Tibial artery (tissue), 4 donors: ENCODE measurements at places on chromosomes 3 and 15.

DNA sequence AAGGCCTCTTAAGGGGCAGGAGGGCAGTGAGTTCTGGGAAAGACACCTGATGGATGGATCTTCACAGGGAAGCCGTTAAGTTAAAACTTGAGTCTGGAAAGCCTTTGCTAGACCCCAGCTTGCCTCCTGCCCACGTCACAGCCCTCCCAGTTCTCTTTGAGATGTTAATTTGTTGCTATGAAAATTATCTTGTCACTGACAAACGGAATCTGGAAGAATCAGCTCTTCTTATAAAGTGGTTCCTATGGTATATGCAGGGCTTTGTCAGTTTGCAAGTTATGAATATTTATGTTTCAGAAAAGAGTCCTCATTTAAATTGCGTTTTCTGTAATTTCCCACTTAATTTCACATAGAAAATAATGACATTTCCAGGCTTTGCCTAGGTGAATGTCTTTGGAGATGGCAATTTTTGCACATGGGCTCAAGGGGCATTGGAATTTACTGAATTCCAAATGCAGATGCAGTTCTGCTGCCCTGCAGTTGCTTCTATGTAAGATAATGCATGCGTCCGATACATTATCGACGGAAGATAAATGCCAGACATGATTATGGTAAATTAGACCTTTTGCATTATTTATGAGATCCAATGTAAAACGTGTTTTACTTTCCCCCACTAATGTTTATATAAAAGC lies 74.1 kb downstream of the CACNA2D3 start:
- no peak overlapping the region for H3K4me3 ChIP-seq
- no peak for DNase-seq
- no peaks in the 10 kb centered on the region for H3K4me1 ChIP-seq
- H3K27ac ChIP-seq, result no peak overlapping the region

DNA sequence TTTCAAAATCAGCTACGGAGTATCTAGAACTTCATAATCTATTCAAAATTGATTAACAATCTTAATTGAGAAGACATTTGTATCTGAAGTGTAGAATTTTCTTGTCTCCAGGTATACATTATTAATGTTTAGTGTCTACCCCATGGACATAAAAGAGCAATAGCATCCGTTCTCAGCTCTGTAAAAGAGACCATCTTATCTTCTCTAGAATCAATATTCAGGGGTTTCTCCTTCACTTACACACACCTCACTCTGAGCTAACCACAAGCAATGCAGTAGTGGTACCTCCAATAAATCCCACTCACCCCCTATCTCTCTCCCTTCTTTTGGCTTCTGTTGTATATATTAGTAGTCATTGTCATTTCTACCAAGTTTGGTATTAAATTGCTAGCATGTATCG lies 16.2 kb downstream of the MBNL1 start:
- H3K4me3 ChIP-seq, result peak overlapping the region; percentile 26
- no peaks in the 10 kb centered on the region for H3K4me1 ChIP-seq
- no peaks in the 10 kb centered on the region for H3K27me3 ChIP-seq
- DNase-seq, result no peak

DNA sequence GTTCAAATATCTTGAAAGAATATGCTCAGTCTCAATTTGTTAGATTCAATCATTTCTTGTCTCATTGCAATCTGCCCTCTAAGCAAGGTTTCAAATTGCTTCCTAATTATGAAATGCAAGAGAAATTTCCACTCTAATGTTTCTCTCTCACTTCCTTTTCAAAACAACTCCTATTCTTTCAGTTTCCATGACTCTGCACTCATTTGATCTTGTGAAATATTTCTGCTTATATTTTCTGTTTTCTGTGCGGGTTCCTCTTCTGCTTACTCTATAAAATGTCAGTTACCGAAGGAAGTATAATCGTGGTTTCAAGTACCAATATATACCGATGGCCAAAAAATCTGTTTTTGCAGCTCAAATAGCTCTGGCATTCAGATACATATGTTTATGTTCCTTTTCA lies 521.9 kb upstream of the NAALADL2 start:
- no peak for DNase-seq
- H3K4me1 ChIP-seq, result no peaks in the 10 kb centered on the region
- H3K27ac ChIP-seq, result no peak overlapping the region
- no peaks in the 10 kb centered on the region for H3K27me3 ChIP-seq
- H3K36me3 ChIP-seq, result no peaks in the 10 kb centered on the region

- no peak overlapping the region for H3K4me3 ChIP-seq
- no peak for DNase-seq
- no peaks in the 10 kb centered on the region for H3K4me1 ChIP-seq
- H3K36me3 ChIP-seq, result no peaks in the 10 kb centered on the region
- no peak overlapping the region for H3K27ac ChIP-seq
These were observed 84.6 kb upstream of the ARHGEF3 start for GRCh38 chr3:56886314-56886713.

DNA sequence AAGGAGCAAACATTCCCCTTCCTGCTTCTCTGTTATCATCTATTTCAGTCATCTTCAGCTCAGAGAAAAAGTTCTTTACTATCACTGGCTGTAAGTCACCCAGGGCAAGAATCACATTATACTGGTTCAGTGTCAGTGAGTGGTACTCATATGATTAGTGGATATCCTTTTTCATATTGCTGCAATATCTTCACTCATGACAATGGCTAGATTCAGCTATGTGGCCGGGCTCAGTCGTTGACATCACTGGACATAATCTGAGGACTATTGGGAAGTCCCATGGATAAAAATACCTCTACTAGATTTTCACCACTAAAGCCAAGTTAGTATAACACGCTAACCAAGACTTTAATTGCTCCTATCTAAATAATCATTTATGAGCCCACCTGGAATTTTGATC lies 91.3 kb upstream of the UBE2E2 start:
- DNase-seq, result no peak
- H3K36me3 ChIP-seq, result no peaks in the 10 kb centered on the region
- peak overlapping the region; percentile 23 for H3K27ac ChIP-seq

- H3K36me3 ChIP-seq, result peaks cover 20% of the 10 kb centered on the region
- H3K4me3 ChIP-seq, result no peak overlapping the region
- H3K27me3 ChIP-seq, result no peaks in the 10 kb centered on the region
These were observed 25.5 kb upstream of the ESYT3 start for GRCh38 chr3:138408751-138409570.

- H3K27ac ChIP-seq, result no peak overlapping the region
- H3K36me3 ChIP-seq, result no peaks in the 10 kb centered on the region
- DNase-seq, result no peak
These were observed 432.9 kb upstream of the CFAP20DC start for GRCh38 chr3:59482684-59483083.

DNA sequence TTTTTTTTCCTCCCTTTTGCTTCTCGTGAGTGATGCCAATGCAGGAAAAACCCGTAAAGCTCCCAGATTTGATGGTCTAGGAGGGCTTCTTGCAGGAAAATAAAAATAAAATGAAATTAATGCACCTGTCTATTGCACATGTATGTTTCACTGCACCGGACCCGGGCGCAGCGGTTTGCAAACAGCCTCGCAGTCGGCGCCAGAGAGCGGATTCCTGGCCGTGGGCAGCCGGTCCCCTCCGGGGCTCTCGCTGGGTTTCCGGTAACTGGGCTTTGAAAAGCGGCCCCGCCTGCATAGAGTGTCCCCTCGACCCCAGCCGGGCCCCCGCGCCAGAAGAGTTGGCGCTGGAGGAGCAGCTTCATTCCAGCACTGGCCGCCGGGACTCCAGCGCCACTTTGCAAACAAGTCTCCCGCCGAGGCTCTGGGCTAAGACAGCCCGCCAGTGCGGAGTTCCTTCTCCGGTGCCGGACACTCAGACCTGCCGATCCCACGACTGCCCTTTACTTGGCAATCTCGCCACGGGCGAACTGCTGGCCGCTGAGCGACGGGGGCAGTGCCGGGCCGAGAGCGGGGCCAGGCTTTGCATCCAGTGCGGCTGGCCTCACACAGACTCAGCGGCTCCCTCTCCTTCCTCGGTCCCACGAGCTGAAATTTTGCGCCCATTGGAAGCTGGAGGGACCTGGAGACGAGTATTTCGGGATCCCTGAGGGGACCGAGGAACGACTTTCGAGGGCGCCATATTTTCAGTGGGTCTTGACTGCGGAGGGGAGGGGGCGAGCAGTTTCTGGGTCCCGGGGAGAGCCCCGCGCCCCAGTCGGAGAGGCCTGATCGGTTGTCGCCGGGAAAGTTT lies 225.9 kb upstream of the C2CD4B start:
- no peaks in the 10 kb centered on the region for H3K27me3 ChIP-seq
- peak; percentile 41 for DNase-seq
- peak overlapping the region; percentile 89 for H3K4me3 ChIP-seq
- peaks cover 15% of the 10 kb centered on the region for H3K4me1 ChIP-seq
- H3K36me3 ChIP-seq, result no peaks in the 10 kb centered on the region
- H3K27ac ChIP-seq, result peak overlapping the region; percentile 79

- no peak overlapping the region for H3K4me3 ChIP-seq
- H3K36me3 ChIP-seq, result no peaks in the 10 kb centered on the region
- no peak overlapping the region for H3K27ac ChIP-seq
- DNase-seq, result no peak
- no peaks in the 10 kb centered on the region for H3K4me1 ChIP-seq
These were observed 102.8 kb upstream of the TBC1D5 start for GRCh38 chr3:17845026-17845812.

DNA sequence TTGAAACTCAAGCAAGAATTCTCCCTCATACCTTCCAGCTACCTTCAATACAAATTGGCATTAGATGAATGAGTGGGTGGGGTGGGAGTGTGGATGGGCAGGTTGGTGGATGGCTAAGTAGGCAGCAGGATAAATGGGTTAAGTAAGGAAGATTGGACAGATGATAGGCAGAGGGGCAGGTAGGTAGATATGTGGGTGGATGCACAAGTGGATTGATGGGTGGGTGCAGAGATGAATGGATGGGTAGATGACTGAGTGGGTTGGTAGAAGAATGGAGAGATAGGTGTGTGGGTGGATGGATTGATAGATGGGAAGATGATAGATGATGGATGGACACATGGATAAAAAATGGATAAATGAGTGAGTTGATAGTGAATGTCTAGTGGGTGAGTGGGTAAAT lies 27.6 kb downstream of the VIPR1 start:
- no peak for DNase-seq
- no peaks in the 10 kb centered on the region for H3K27me3 ChIP-seq
- H3K27ac ChIP-seq, result no peak overlapping the region
- H3K4me1 ChIP-seq, result no peaks in the 10 kb centered on the region
- no peak overlapping the region for H3K4me3 ChIP-seq
- no peaks in the 10 kb centered on the region for H3K36me3 ChIP-seq
